ENCODE measurements at places on chromosomes 7 and 10. TPM values are rescaled to one million over a fixed set of nuclear protein-coding genes. Genes with fewer than 3 reads are reported as not detected.

Gene RET
- total RNA-seq = 11.2 TPM

Gene HACD1
- 25.0 TPM for total RNA-seq

Gene PNLIPRP2
- 0.24 TPM for total RNA-seq

Gene RAPGEF5
- total RNA-seq = 13.3 TPM

Gene THAP5
- 18.3 TPM for total RNA-seq

DNA sequence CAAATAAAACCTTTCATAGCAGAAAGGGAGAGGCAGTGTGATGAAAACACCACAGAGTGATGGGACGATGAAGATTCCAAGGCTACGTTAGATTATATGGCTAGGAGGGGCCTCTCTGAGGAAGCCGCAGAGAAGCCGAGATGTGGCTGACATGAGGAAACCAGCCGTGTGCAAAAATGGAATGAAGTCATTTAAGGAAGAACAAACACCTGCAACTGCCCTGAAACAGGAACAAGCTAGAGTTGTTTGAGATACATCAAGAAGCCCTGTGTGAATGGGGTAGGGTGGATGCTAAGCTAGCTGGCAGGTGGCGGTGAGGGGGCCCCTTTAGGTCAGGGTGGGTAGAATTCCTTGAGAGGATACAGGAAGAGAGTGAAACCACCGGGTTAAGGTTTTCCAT is 129.5 kb downstream of the KLF6 start:
- DNase-seq = no peak

DNA sequence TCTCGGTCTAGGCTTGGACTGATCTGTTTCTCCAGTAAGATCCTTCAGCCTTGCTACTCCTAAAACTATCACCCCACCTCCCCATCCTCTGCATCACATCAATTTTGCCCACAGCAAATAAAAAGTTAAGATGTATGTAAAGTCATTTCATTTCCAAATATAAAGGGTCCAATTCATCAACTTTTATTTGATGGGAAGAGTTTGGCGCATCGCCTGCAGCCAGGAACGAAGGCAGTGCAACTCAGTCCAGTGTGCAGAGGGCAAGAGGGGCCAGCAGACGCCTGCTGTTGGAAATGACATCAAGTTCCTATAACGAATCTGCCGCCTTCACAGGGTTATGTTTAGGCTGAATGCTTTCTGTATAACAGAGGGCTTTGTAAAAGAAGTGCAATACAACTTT is 97.0 kb downstream of the SVIL start:
- DNase-seq = no peak

DNA sequence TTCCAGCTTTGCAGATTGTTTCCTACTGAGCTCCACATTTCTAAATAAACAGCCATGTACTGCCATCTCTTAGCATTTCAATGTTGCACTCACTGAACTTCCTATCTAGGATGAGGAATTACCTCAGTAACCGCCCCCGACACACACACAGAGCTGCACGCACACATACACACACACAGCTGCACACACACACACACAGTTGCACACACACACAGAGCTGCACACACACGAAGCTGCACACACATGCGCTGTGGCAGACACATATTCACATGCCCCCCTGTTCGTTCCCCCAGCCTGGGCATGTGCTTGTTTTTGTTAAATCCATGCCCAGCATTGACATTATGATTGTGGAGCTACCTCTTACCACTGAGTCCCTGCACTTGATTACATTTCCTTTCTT is 39.6 kb upstream of the CNPY1 start:
- DNase-seq = no peak

DNA sequence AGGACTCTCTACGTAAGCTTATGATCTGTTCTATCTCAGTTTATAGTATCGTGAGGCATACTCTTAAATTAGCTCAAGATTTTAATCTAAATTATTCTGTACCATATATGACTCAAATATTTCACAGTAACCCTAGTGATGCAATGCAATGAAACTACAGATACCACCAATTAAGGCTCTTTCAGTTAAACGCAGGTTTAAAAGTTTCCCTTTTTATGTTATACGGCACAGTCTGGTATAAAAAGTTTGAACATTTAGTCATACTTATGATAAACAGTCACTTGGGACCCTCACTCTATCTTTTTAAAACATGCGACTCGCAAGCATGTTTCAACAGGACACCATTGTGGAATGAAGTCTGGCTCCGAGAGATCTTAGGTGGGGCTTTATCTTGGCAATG is 107.2 kb downstream of the CDK6 start:
- no peak for DNase-seq

DNA sequence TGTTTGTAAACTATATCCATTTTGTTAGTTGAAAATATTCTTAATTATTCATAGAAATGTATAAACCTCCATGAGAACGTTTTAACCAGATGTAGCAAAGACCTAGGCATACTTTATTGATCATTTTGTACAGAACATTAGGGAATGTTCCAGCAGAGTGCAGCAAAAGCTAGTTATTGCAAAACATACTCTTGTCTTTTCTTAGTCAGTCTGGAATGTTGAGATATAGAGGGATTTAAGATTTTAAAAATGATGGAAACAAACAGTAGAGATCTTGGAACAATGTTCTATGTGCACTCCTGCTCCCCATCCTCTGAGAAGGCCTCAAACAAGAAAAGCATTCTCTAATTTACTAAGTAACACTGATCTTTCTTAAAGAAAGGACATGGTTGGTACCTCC is 292.1 kb downstream of the BBS9 start:
- no peak for DNase-seq

GRCh38 chr10:43287056-43288007 is 20.5 kb upstream of the RASGEF1A start:
- no peak for DNase-seq

Measured in H9 (cell line).